ENCODE measurements at places on chromosomes 16 and 17.

DNA sequence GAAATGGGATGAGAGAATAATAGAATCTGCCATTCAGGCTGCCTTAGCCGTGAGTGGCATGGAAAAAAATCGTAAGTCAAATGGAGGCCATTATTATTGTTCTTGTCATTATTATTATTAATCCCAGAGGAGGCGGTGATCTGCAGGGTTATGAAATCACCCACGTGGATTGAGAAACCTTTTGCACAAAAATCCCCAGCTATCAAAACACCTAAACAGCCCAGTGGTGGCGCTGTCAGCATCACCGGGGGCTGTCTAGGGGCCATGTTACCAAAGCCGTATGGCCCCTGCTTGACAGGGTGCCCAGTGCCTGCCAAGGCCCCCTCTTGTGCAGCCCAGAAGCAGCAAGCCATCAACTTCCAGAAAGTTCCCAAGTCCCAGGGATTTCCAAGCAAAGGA is 25.2 kb downstream of the CNGB1 start:
- no peak for ATAC-seq

- ATAC-seq, result no peak
These were observed 432.6 kb downstream of the MAF start for GRCh38 chr16:79167893-79168292.

DNA sequence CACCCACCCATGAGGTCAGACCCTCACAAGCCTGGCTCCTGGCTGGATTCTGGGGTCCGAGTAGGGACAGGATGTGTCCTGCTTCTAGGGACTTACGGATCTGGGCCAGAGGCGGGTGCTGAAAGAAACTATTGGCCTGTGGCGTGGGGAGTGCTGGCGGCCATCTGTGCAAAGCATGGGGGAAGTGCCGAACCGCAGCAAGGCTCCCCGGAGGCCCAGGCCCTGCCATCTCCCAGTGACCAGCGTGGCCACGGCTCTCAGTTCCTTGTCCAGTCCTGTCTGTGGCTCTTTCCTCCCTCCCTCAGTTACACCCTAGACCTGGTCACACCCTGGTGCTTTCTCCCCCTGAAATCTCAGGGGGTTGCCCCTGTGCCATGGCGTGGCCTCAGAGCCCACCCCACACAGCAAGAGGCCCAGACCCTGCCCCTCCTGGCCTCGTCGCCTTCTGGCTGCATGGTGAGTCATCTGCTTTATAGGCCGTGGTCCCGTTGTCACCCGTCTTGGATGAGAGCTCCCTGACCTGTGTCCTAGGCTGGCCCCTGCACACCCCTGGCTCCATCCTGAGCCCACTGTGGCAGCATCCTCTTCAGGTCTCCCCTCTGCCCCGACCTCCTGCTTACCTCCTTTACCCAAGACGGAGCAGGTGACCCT is 54.5 kb downstream of the PRMT7 start:
- no peak for ATAC-seq

DNA sequence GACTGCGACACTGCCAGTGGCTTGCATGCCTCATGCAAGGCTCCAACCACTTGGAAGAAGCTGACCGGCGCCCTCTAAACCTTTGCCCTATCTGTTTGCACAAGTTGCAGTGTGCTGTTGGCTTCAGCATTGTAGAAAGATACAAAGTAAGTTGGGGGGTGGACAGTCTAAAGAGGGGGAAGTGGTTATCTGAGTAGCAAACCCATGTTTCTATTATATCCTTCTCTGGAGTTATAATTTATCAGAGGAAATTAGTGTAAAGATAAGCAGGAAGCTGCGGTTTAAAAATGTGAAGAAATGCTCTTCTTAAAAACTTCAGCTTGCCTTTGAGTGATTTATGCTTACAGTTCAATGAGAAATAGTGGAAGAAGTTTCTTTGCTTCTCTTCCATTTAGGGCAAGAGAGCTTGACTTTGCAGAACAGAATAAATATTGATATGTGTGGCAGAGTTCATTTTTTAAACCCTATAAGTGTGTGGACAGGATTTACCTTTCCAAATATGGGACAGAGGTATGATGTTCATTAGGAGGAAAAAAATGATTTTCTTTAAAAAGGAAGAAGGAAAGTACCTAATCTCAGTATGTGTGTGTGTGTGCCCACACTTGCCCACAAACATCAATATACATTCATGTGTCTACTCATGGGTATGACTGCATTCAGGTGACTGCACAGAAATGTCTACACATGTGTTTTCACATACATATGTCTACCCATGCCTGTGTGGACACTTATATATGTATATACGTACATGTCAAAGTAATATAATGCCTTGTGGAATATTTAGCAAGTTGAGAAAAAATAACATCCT is 8.1 kb downstream of the AMZ2 start:
- ATAC-seq, result peak; percentile 67

DNA sequence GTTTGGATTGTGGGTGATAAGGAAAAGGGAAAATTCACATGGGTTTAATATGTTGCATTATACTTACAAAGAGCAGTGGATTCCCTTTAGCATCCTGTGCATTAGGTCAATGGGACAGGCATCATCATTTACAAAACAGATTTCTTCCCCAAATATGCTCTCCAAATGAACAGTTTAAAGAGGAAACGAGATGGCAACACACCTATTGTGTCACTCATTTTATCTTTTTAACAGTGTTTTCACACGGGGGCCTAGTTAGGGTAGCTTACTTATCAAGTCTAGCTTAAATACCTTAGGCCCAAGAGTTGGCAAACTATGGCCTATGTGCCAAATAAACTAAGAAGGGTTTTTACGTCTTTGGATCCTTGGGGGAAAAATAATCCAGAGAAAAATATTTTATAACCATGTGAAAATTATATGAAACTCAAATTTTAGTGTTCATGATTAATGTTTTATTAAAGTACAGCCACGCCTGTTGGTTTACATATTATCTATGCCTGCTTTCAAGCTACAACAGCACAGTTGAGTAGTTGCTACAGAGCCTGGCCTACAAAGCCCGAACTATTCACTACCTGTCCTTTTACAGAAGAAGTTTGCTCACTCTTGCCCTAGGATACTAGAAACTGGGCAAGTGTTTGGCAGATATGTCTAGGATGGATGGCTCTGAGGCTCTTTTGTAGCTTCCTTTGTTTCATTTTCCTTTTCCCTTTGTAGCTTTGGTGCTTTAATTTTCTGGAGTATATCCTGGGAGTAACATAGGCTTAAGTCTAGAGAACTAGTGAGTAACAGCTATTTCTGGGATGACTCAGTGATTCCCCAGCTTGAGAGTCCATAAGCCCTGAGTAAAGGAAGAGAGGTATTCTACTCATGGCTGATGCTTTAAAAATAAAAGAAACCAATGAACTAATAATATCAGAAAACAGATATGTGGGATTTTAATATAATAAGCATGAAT is 12.4 kb downstream of the NUP93 start:
- ATAC-seq, result no peak

GRCh38 chr17:8859027-8859803 is 8.3 kb downstream of the PIK3R6 start:
- ATAC-seq, result peak; percentile 14

DNA sequence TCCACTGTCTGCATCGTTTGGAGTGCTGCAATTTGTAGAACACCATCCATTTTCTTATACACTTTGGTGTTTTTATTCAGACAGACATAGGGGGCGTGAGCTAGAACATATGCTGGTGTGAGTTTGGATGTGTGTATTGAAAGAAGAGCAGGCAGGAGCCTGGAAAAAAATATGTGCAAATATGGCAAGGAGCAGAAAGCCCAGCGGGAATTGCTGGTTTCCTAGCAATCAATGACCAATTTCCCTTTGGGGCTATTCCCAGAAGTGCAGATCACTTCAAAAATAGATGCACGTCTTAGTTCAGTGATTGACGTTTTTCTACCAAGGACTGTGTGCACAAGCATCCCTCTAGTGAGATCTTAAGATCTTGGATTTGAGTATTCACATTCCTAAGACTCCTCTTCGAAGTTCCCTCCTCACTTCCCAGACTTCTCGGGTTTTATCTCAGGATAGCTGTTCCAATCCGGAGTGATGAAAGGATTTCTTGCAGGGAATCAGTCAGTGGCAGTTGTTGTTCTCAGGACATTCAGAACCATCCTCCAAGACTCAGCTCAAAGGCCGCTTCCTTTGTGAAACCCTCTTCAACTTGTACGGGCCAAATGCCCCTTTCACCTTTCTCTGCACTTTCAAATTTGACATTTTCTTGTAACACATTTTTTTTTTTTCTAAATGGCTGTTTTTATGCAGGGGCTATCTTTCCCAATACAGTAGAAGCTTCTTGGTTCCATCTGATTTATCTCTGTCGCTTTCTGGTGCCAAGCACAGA is 268.7 kb upstream of the ASIC2 start:
- ATAC-seq, result no peak

GRCh38 chr17:31900877-31901276 is 631 bp downstream of the UTP6 start:
- ATAC-seq, result peak; percentile 3

DNA sequence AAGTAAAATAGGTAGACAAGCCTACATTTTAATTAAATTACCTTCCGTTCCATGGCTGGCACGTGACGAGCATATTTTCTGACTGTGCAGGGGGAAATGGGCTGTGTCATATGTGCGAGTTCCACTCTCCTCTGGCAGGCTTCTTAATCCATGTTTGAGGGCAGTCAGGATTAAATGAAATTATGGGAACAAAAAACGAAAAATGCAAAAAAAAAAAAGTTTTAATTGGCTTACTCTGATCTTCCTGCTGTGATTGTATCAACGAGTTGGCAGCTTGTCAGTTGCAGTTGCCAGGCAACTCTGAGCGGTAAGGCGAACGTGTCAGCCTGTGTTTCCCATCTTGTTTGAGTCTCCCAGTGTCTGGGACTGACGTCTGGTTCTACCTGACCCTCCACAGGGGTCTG is 302.9 kb upstream of the XYLT1 start:
- ATAC-seq, result no peak

DNA sequence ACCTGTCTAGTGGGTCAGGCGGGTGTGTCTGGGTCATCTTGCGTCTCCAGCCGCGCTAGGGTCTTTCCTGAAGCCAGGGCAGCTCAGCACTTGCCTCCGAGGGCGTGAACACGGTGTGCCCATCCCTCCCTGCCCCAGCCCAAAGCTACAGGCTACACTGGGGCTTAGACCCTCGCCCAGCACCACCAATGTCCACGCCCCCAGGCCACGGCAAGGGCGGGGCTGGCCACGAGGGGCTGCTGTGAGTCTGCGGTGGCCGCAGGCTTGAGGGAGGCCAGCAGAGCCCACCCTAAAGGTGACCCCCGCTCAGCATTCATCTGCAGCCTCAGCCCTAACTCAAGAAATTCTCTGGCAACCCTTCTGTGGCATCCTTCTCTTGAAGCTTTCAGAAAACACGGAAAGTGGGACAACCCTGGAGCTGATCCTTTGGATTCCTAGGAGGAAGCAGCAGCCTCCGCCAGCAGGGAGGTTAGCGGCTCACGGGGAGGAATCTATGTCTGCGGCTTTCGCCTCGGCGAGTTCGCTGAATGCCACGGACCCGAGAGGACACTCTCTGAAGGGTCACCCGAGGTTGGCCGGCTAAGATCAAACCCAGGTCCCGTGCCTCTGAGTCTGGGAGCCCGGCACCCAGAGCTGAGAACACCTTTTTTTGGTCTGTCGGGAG is 41.7 kb downstream of the TIMM22 start:
- no peak for ATAC-seq

DNA sequence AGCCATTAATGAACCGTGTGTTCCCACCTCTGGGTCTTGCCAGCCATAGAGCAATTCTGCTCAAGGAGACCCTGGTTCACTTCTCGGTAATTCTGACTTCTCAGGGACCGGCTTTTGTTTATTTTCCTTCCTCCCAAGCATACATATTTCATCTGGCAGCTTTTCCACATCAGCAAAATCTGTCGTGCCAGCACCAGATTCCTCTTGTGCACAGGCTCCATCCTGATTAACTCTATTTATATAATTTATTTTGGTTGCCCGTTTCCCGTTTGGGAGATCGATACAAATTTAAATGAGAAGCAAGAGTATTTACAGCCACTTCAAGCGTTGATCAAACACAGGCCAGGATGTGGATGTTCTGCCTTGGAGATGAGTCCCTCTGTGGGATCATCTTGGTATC is 161.9 kb upstream of the XYLT1 start:
- no peak for ATAC-seq

GRCh38 chr16:11064202-11064540 is 119.8 kb downstream of the CLEC16A start:
- no peak for ATAC-seq

- ATAC-seq, result no peak
These were observed 25.5 kb upstream of the RPH3AL start for GRCh38 chr17:378068-378467.

DNA sequence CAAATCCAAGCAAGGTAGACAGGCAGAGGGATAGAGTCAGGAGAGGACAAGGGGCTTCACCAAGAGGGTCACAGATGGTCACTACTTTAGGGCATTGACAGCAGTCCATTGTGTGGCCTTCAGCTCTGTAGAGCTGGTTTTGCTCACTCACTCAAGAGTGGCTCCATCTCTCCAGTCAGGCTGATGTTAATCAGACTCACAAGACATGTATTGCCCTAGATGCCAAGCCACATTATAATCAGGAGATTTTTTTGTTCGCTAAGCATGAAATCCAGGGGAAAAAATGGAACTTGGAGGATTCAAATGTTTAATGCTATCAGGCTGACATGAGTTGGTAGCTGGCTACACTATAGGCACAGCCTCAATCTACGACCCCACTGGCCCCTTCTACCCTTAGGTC is 32.5 kb downstream of the CD300LF start:
- no peak for ATAC-seq

DNA sequence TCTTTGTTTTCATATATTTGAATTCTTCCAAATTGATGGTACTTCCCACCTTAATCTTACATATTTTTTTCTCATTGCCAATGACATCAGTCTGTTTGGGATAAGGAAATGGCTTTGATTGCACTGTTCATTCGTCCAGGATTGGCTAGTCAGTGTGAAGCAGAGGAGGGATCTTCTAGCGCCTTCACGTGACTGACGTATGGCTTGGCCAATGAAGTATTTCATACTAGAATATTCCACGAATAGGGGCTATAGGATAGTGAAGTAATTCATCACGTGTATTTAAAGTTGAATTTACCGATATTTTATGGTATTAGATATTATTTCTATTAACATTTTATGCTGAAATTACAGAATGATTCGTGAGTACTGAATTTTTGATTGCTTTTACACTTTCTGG is 178.7 kb upstream of the ZFHX3 start:
- ATAC-seq, result no peak

GRCh38 chr17:18105027-18105426 is 3.5 kb upstream of the MYO15A start:
- no peak for ATAC-seq

DNA sequence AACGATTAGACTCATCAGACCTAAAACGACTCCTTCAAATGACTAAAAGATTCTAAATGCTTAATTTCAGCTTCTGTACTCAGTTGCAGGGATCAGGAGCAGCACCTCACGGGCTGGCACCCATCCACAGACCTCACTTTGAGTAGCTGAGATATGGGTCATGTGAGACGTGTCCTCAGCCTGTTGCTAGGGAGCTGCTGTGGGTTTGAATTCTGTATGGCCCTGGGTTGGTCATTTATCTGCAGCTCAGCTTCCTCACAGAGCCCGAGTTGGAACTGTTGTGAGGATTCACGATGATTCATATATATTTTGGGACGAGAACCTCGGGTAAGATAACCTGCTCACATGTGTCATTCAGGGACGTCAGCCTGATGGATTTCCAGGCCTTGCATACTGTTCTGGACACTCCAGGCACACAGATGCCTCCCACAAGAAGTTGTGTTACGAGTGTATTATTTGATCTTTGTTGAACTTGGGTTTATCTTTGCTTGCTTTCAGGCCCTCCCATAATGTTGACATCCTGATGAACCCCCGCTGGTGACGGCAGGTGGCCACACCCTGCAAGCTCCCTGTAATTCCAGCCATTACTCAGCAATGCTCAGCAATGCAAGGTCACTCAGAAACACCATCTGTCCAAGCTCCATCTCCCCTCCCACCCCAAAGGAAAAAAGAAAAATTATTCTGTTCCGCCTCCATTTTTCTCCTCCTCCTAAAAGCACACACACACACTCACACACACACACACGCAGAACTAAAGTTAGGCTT is 137.6 kb downstream of the RBFOX3 start:
- ATAC-seq, result no peak

Data from activated CD4-positive, CD25-positive, alpha-beta regulatory T cell treated with anti-CD3 and anti-CD28 coated beads, Interleukin-2, amount 50 U/mL, for 24 hours (primary cell).